ENCODE measurements at places on chromosomes 4 and X.

GRCh38 chr4:186845137-186845842 is 121.6 kb upstream of the FAT1 start:
- DNase-seq, result peak; percentile 79

DNA sequence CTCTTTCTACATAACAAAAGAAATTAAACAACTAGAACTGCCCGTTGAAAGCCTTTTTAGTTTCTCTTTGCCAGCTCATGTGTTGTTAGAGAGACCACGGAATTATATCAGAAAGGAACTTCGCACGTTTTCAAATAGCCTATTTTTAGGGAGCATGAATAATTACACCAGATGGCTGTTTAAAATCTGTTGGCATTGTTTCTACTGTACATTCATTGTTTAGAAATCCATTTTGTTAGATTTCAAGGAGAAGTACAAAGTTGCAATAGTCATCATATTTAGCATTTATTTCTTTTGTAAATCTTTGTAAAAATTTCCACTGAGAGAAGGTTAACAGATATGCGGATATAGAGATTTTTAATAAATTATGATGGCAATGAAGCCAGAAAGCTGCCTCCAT is 403.0 kb upstream of the HS3ST1 start:
- DNase-seq, result no peak

DNA sequence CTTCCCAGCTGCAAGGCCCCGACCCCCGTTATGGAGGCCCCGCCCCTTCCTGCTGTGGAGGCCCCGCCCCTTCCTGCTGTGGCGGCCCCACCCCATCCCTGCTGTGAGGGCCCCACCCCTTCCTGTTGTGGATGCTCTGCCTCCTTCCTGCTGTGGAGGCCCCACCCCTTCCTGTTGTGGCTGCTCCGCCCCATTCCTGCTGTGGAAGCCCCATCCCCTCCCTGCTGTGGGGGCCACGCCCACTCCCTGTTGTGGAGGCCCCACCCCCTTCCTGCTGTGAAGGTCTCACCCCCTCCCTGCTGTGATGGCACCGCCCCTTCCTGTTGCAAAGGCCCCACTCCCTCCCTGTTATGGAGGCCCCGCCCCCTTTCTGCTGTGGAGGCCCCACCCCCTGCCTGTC is 104.9 kb upstream of the PSAPL1 start:
- DNase-seq, result peak; percentile 67

DNA sequence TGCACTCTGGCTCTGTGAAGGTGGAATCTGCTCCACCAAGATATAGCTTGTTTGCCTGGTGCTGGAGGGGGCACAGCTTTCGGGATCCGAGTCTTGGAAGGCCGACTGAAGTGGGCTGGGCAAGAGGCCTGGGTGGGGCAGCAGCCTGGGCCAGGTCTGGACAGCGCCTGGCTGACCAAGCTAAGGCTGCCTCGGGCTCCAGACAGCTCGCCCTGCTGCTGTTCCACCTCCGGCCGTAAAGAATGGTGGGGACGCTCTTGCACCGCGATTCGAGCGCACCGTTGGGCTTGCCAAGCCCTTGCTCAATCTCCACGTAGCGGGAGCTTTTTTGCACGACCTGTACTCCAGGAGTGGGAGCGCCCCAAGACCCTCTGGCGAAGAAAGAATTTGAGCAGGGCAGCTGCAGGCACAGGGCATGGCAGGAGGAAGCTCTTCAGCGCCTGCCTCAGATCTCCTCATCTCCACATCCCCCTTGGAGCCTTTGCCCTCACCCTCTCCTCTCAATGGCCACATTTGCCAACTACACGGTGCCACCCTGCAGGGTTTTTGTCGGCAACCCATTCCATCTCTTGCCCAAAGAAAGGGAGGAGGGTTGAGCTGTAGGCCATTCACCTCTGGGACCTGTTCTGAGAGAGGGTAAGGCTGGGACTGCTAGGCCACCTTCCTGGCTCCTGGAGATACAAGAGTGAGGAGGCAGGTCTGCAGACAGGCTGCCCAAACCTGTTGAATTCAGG is 18.9 kb downstream of the CNGA2 start:
- peak; percentile 52 for DNase-seq

GRCh38 chr4:182978152-182978827 is 61.1 kb upstream of the DCTD start:
- peak; percentile 25 for DNase-seq

GRCh38 chr4:74320559-74321118 is 12.4 kb downstream of the EPGN start:
- peak; percentile 62 for DNase-seq

- DNase-seq, result no peak
Measured at GRCh38 chrX:129800186-129800585, 20.4 kb downstream of the SASH3 start.

DNA sequence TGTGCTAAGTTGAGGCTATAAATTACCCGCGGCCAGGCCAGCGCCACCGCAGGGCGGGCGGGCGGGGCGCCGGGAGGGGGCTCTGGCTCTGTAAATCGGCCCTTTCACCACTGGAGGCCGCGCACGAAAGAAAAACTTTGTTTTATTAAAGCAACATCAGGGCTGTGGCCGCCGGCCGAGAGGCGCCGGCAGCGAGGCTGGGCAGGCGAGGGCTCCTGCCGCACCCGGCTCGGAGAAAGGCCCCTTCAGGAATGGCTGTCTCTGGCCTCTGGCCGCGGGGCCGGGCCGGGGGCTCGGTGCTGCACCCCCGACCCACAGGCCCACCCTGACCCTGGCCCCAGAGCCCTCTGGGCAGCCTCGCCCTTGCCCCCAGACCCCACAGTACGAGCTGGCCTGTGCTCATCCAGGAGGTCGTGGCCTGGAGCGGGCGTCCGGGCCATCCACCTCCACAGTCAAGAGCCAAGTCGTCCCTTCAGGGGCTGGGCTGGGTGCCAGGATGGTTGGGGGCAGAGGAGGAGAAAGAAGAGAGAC is 29.5 kb upstream of the FGFR3 start:
- DNase-seq, result peak; percentile 80

GRCh38 chrX:153900831-153901752 is 3.4 kb upstream of the AVPR2 start:
- peak; percentile 96 for DNase-seq

DNA sequence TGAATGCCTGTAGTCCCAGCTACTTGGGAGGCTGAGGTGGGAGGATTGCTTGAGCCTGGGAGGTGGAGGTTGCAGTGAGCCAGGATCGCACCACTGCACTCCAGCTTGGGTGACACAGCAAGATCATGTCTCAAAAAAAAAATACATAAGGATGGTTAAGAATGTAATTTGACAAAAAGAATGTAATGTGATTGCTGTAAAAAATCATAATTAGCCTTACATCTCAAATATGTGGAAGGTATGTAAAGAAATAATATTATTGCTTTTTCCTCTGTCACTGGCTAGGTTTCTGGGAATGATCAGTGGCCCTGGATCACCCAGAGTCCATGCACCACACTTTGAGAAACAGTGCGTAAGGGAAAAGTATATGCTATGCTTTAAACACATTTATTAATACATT is 106.1 kb upstream of the C1GALT1C1 start:
- no peak for DNase-seq

DNA sequence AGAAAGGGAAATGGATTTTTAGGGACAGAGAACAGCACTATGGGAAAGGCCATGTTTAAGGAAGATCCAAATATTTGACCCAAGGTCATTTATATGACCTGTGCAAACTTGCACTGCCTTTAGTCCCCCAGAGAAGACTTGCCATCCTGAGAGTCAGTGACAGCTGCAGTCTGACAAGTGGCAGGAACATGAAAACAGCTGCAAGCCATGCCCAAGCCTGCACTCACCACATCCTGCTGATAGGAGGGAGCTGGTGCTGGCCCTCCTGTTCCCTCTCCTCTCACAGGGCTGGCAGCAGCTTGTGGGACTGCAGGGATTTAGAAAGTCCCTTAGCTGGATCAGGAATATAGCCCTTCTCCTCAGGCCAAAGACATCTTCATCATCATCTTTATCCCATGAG is 187.7 kb downstream of the RAP1GDS1 start:
- DNase-seq, result peak; percentile 18

All from NB4 (cell line).